ENCODE measurements at places on chromosomes 2 and 18.

GRCh38 chr18:48740068-48740440 is 201.2 kb downstream of the CTIF start:
- no peak for DNase-seq

- no peak for DNase-seq
These were observed 184.6 kb upstream of the BOD1L2 start for GRCh38 chr18:56962322-56962721.

GRCh38 chr2:8575038-8575833 is 106.6 kb upstream of the ID2 start:
- peak; percentile 60 for DNase-seq

GRCh38 chr2:62589691-62590356 is 83.8 kb upstream of the TMEM17 start:
- DNase-seq, result no peak

- DNase-seq, result no peak
These were observed 206.7 kb downstream of the EIPR1 start for GRCh38 chr2:3170792-3171455.

- DNase-seq, result no peak
These were observed 126.8 kb downstream of the SEPTIN10 start for GRCh38 chr2:109486711-109487535.

DNA sequence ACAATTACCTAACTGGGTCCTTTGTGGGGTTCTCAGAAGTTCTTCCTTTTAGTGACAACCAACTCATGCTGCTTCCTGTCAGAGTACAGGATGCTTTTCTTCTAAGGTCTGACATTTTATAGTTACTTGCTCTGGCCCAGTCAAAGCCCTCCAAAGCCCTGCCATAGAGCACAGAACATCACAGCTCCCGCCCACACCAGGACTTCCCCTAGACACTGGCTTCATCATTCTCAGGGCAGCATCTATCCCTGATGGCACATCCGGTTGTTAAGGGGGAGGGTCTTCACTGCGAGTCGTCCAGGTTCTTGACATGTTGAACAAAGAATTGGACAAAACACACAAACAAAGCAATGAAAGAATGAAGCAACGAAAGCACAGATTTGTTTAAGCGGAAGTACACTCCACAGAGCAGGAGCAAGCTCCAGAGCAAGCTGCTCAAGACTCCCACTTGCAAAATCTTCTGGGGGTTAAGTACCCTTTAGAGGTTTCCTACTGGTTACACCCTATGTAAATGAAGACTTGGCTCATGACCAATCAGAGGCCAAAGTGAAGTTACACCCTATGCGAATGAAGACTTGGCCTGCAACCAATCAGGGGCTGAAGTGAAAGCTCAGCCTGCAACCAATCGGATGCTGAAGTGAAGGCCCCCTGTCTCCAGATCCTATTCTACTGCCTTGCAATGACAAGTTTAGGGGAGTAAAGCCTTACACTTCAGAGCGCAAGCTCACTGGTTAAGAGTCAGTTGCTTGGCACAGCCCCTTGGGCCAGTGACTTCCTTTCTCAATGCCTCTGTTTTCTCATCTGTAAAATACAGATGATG is 79.0 kb downstream of the HDAC4 start:
- DNase-seq, result peak; percentile 74
